ENCODE measurements at places on chromosomes 2 and 18. TPM values are rescaled to one million over a fixed set of nuclear protein-coding genes. Genes with fewer than 3 reads are reported as not detected.

DNA sequence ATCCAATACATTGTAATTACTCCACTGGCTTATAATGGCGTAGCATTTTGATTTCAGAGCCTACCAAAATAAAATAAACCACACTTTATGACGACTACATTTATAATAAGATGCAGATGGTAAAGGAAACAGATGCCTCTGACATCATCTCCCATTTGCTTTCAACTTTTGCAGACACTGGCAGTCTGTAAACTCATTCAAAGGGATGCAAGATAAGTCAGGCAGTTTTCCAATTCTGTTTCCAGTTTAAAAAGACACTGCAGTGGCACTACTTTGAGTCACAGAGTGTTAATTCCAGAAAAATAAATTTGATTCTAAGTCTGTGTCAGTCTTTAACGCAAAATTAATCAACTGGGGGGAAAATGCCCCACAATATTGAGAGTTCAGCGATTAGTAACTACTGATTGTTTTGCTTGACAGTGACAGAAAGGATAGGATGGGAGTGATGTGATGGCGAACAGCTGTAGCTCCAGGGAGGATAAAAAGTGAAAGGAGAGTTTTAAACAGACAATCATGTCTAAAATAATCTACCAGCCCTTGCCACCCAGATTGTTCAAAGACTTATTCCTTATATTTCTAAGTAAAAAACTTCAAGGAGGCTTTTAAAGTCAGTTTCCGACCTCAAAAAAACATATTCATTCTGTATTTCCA is 6.7 kb downstream of the DSEL start:
- H3K4me1 ChIP-seq, result no peaks in the 10 kb centered on the region
- H3K36me3 ChIP-seq, result no peaks in the 10 kb centered on the region
- no peaks in the 10 kb centered on the region for H3K27me3 ChIP-seq

GRCh38 chr2:209985874-209986273 is 16.6 kb upstream of the RPE start:
- no peak overlapping the region for H3K4me3 ChIP-seq
- no peak for DNase-seq
- H3K27me3 ChIP-seq, result peaks cover 8% of the 10 kb centered on the region
- H3K27ac ChIP-seq, result no peak overlapping the region
- H3K4me1 ChIP-seq, result no peaks in the 10 kb centered on the region

DNA sequence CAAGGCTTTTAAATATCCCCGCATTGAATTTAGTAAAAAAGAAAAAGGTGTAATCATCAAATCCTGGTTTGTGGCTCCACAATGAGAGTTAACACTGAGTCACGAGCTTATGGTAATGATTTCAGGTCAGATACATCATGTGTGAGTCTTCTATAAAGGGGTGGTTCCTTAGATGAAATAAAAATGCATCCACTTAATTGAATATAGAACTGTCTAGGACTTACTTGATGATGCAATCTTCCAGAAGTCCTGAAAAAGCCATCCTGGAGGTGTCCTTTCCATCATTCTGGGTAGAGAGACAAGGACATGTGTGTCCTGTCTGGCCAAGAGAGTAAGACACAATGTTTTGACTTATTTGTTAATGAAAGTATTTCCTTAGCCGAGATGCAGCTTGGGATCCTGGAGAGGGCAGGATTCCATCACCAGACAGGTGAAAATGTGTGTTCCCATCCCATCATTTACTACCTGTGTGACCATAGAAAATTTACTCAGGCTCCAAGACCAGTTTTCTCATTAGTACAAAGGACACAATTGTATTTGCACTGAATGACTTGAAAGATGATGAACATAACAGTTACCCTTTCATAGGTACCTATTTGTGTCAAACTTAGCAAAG is 1539.8 kb upstream of the PIK3C3 start:
- no peak overlapping the region for H3K4me3 ChIP-seq
- no peak overlapping the region for H3K27ac ChIP-seq
- DNase-seq, result no peak
- no peaks in the 10 kb centered on the region for H3K27me3 ChIP-seq
- no peaks in the 10 kb centered on the region for H3K4me1 ChIP-seq

Gene TP53I3
- 4.1 TPM for total RNA-seq

DNA sequence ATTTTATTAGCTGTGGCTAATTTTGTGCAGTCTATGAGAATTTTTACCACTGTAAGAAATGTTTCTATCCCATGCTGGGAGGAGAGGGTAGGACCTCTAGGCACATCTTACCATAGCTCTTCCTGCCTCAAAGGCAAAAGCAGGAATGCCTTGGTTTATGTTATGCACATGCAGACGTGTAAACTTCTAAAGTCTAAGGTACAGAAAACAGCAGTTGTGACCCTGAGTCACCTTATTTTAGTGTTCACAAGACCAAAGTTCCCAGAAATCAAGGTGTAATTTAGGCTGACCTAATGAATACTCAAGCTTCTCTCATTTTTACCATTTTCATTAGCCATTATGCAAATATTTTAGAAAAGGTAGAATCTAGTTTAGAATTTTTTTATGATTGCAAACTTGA is 15.4 kb upstream of the WIPF1 start:
- H3K27ac ChIP-seq, result peak overlapping the region; percentile 6
- H3K4me1 ChIP-seq, result peaks cover 50% of the 10 kb centered on the region
- no peaks in the 10 kb centered on the region for H3K27me3 ChIP-seq
- no peak for DNase-seq
- no peaks in the 10 kb centered on the region for H3K36me3 ChIP-seq

Gene CCDC74A
- 2.5 TPM for total RNA-seq

DNA sequence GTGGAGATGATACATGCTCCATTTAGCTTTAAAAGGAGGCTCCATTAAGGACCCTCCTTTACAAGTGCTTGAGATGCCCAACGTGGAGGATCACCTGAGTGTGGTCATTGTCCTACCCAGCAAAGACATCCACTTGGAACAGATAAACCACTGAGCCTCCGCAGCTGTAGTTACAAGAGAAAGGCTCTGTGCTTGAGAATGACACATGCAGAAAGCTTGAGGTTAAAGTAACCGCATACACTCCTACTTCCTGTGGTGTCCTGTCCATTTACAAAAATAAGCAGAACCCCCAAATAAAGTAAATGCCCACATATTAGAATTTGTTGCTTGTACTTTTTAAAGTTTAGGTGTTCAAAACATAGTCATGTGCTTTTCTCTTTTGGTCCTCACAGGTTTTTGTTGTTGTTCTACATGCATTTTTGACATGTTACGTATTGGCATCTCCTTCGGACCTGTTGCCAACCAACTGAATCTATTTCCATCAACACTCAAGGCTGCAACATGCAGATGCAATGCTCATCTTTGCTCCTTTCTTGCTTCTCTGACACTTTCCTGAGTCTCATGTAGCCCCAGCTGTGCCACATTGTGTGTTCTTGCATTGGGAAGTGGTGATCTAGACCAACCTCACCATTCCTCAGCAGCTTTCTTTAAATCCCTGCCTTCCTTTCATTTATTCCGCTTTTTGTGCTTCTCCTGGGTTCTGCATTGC is 56.0 kb downstream of the SERPINB7 start:
- H3K4me1 ChIP-seq, result peaks cover 13% of the 10 kb centered on the region
- H3K27me3 ChIP-seq, result peaks cover 15% of the 10 kb centered on the region
- no peak overlapping the region for H3K27ac ChIP-seq
- no peak for DNase-seq
- H3K4me3 ChIP-seq, result peak overlapping the region; percentile 15
